ENCODE measurements at places on chromosomes 7 and 10.

DNA sequence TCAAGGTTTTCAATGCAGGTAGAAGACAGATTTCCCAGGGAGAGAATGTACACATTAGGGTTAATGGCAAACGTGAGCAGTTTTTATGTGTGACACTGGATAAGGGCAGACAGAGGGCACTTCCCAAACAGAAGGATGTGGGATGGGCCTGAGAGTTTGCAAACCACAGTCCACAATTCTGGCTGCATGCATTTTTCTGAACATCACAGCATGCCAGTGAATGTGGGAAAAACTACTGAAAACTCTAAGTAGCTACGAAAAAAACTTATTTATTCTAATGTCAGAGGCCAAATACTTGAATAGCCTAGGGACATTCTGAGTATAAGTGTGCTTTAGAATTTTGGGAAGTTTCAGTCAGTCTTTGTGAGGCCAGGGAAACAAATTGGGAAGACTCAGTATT, 145.9 kb downstream of the NRCAM start:
- no peak for DNase-seq

DNA sequence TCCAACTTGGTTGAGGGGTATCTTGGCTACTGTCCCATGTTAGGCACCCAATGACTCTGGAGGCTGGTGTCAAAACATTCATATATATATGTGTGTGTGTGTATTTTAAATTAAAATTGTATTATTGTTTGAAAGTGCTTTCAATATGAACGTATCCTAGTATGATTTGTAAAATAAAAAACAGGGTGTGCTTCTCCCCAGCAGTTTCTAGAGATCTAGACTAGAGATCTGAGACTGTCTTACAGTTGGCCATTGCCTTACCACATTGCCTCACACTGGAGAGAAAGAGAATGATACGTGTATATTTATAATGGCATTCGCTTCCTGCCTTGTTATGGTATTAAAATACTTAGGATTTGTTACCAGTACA, 1.2 kb downstream of the BAG3 start:
- no peak for DNase-seq

GRCh38 chr10:132642732-132643008, 105.1 kb downstream of the INPP5A start:
- DNase-seq, result no peak

- no peak for DNase-seq
These were observed 62.8 kb upstream of the NPS start for GRCh38 chr10:127486355-127486754.

- DNase-seq, result no peak
These were observed 411.3 kb downstream of the CCSER2 start for GRCh38 chr10:84739641-84740040.

- DNase-seq, result peak; percentile 66
These were observed at the start of gene PPP1R3C for GRCh38 chr10:91632671-91633550. Gene PPP1R3C, minus strand, starts transcription at chr10:91633071. Its CDS starts 102 bp downstream, at chr10:91632969.

GRCh38 chr7:148684289-148684830, 14.3 kb upstream of the CUL1 start:
- DNase-seq, result no peak

GRCh38 chr7:112876877-112877276, 86.7 kb upstream of the TMEM168 start:
- DNase-seq, result no peak

DNA sequence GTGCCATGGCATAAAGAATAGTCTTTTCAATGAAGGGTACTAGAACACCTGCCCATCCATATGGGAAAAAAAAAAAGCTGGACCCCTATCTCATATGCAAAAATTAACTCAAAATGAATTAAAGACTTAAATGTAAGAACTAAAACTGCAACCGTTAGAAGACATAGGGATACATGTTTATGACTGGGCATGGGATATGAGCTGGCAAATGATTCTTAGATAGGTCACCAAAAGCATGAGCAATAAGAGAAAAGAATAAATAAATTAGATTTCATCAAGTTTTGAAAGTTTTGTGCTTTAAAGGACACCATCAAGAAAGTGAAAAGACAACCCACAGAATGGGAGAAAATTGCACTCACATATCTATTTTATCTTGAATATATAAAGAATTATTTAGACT, 222.0 kb downstream of the ADK start:
- DNase-seq, result no peak

DNA sequence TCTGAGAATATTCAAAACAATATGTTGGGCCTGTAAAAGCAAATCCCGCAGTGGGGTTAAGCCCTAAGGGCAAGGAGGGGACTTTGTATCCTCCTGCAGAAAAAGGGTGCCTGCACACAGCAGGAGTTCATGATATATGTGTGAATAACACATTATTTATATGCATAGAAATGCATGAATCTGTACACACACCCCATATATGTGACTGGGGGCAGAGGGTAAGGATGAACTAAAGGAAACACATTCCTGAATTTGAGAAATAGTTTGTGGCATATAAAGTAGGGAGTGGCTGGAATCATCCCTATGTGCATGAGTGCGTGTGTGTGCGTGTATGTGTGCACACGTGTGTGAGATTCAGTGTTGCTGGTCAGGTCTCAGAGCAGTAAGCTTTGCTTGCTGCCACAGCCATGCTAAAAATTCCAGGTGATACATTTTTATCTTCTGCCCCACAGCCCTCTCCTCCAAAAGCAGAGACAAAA, 18.9 kb downstream of the ENO4 start:
- DNase-seq, result no peak

GRCh38 chr7:93245525-93246432, 13.6 kb downstream of the VPS50 start:
- no peak for DNase-seq

DNA sequence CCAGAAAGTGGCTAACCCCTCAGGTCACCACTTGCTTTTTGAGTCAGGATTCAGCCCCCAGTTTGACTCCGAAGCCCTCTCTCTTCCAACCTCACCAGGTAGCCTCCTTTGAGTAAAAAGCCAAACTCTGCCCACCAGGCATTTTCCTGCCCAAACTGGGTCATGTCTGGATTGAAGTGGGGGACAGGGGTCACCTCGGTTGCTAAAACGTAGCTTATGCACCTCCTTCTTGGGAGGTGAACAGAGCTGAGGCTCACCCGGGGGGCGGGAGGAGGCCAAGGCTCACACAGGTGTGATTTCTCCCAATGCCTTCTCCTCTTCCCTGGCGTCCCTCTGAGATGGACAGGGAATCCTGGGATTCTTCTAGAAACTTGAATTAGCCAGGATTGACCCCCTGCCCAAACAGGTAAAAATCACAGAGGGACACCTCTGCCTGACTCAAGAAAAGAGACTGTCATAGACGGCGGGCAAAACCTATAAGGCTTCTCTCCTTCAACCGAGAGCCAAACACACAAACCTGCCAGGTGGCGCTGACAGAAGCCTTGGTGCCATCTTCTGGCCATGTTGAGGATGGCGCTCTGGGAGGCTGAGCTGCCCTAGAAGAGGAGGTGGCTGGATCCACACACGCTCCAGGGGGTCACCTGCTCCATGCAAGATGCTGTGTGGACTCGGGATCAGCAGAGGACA, 51.6 kb downstream of the PRLHR start:
- peak; percentile 57 for DNase-seq

DNA sequence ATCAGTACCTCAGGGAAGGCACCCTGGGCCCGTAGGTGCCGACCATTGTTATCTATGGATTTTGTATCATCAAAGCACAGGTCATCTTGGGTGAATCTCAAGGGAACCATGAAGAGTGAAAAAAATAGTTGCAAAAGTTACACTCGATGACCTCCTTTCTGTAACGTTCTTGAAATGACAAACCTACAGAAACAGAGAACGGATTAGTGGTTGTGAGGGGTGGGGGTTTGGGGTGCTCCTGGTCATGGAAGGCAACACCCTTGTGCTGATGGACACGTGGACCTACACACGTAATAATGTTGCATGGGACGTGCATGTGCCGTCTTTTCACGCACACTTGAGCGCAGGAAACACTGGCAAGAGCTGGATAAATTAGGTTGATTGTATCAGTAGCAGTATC, 655.9 kb downstream of the SDK1 start:
- no peak for DNase-seq

- DNase-seq, result no peak
These were observed 561.7 kb downstream of the SDK1 start for GRCh38 chr7:3862774-3863173.

DNA sequence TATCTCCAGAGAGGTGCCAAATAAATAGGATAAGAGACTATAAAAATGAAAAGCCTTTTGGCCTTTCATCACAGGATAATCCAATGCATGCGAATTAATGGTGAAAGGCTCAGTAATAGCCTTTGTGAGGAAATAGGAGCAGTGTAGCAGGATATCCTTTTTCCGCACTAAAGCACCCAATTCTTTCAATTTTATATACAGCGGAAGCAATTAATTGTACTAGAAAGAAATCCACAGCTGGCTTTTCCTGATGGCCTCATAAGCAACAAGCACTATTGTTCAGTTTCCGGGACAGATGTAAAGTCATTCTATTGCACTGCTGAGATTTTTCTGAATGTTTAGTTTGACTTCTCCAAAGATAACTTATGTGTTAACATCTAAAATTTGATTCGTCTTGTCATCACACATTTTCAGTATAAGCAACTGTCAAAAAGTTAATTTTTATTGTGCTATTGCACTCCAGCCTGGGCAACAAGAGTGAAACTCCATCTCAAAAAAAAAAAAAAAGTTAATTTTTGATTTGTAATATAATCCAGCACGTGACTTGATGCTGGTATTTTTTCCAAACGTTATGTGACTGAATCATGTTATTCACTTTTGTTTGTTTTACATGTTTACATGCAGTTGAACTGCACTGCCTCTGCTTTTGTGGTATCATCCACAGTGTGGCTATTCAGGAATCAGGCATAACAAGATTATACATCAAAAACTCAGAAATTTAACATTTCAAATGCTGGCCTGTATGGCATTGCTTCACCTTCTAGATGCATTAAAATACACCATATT, 8.4 kb upstream of the BMPR1A start:
- DNase-seq, result no peak

Measured in stimulated activated CD8-positive, alpha-beta memory T cell treated with anti-CD3 and anti-CD28 coated beads, Interleukin-4, amount 100 ng/mL, for 48 hours (primary cell).